ENCODE measurements at places on chromosomes 3 and 15. TPM values are rescaled to one million over a fixed set of nuclear protein-coding genes. Genes with fewer than 3 reads are reported as not detected.

Gene LYSMD2
- 25.1 TPM for total RNA-seq

Gene ESYT3
- 0.07 TPM for total RNA-seq

Gene CFAP91
- 0.64 TPM for total RNA-seq

Gene SCAANT1
- not detected for total RNA-seq

Gene IMPG2
- total RNA-seq, result 0.11 TPM

Gene CHRM5
- total RNA-seq, result not detected

Gene CILP
- total RNA-seq, result not detected

Gene THRB
- total RNA-seq, result not detected

Gene GCSAM
- total RNA-seq, result 4.1 TPM

Gene TMEM207
- total RNA-seq, result not detected

Gene ZNF620
- 7.6 TPM for total RNA-seq

Gene CORO2B
- total RNA-seq, result not detected

DNA sequence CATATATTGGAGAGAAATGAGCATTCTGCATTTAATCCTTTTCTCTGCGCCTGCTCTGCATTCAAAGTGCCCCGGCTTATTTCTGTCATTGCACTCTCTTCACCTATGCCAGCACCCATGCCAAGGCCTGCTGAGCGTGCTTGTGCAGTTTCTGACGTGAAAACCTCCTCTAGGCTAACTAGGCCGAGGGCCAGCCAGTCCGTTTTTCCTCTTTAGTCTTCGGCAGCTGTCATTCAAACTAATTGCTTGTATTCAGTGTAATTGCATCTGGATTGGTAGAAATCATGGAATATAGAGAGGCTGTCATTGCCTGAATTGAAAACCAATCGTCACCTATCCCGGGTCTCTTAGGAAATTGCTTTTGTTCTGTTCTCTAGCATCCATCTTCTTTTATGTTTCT lies 94.0 kb downstream of the ARPP21 start:
- DNase-seq, result no peak

DNA sequence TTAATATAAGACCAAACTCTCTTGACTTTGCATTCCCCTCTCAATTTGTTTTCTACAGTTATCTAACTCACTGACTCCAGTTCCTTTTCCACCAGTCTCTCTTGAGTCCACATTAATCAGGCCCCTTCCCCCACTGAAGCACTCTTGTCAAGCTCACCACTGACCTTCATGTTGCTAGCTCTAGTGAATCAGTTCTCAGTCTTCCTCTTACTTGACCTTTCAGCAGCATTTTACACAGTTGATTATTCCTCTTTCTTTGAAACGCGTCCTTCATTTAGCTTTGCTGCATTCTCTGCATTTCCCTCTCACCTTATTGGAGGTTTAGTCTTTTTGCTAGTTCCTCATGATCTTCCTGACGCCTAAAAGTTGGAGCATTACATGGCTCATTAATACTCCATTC lies 8.3 kb downstream of the PPP2R3A start:
- DNase-seq, result no peak

DNA sequence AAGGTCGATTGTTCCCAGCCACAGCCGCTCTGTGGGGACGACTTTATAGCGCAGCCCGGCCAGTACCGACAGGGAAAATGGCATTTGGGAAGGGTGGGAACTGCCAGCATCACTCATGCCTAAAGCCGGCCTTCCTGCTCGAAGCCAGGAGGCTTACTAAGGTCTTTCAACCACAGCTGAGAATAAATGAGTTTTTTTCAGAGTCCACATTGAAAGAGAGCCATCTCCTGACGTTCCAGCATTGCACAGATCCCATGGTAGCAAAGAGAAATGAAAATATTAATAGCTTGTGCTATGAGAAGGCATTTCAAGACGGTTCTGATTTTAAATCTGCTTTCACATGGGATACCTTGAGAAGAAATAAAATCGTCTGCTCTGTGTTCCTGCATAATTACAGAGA lies 230.2 kb upstream of the IGF1R start:
- no peak for DNase-seq

- DNase-seq, result no peak
Observed at GRCh38 chr3:23808525-23808924, 2.8 kb downstream of the UBE2E1 start.

- DNase-seq, result no peak
Observed at GRCh38 chr15:26146202-26146601, 283.1 kb upstream of the ATP10A start.

DNA sequence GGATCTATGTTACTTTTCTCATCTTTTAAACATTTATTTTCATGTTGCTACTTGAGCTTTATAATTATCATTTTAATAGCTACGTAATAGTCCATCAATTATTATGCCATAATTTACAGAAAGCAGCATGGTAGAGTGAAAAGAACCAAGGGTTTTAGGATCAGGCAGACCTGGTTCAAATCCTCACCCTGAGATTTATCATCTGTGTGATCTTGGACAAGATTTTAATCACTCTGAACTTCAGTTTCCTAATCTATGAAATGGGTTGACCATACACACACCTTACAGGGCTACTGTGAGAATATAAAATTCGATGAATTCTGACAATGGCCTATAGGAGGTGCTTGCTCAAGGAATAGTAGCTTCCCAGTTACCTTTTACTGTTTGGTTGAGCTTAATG lies 27.1 kb downstream of the BOC start:
- no peak for DNase-seq

GRCh38 chr3:40911928-40912327 lies 287.4 kb upstream of the CTNNB1 start:
- DNase-seq, result no peak

GRCh38 chr3:192772240-192772894 lies 45.0 kb upstream of the FGF12 start:
- no peak for DNase-seq

- DNase-seq, result no peak
Observed at GRCh38 chr15:98745650-98746374, 97.5 kb downstream of the IGF1R start.

DNA sequence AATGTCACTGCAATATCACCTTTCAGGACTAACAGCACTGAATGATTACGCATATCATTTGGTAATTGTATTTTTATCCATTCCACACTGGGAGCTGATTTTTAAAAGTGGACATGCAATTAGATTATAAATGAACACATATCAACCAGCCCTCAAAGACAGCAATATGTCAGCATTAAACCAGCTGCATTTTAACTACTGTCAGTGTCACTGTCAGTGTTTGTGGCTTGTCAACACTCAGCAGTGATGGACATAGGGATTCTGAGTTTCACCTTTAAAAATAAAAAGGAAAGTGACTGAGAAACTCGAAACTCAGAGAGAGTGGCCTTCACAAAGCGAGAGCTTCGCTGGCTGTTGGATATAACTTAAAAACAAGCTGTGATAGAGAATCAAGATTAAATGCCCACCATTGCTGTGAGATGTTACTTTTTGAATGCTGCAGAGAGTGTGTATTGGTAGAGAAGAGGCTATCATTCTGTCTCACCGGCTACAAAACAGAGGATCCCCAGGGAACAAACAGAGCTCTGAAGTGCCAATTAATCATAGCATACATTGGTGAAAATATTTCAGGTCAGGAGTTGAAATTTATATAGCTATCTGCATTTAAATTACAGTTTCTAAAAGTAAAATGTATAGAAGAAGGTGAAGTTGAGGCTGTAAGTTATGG lies 635.8 kb downstream of the SQOR start:
- no peak for DNase-seq

GRCh38 chr3:22372292-22373062 lies 621.5 kb upstream of the ZNF385D start:
- no peak for DNase-seq

DNA sequence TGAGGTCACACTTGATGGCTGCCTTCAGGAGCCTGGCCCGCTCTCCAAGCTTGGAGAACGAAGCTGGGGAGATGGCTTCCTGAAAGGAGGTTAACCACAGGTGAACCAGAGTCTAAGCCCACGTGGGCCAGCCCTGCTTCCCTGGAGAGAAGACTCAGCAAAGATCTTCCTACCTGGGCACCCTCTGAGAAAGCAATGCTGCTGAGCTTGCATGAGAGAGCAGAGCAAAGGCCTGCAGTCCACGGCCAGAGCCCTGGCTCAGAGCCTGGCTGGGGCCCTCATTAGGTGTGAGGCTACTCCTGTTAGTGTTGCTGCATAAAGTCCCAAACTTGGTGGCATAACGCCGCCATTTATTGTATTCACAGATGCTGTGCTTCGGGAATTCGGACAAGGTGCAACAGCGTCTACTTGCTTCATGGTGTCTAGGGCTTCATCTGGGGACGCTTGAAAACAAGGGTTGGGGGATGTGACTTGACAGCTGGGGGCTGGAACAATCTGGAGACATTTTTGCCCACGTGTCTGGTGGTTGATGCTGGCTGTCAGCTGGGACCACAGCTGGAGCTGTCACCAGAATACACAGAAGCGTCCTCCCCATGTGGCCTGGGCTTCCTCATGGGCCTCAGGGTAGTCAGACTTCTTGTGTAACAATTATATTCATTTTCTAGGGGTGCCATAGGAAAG lies 87.9 kb upstream of the MEF2A start:
- no peak for DNase-seq

DNA sequence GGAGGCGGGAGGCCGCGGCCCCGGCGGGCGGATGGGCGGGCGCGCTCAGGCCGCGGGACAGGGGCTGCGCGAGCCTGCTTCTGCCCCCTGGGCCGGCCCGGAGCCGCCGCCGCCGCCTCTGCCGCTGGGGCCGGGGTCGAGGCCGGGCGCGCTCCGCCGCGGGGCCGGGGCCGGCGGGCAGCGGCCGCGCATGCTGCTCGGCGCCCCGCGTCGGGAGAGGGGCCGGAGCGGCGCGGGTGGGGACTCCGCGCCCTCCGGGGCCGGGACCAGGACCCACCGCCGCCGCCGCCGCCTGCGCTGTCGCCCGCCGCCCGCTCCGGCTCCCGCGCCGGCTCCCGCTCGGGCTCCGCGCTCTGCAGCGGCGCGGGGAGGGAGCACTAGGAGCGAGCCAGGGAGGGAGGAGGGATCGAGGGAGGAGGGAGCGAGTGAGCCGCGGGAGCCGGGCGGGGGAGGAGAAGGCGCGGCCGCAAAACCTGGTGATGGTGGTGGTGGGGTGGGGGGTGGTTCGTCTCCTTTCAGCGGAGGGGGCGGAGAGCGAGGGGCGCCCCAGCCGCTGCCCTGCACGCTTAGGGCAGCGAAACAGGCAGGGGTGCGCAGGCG lies at the start of gene LINGO1:
LINGO1 (minus strand) TSS at position 379 of the 600 bp plus-strand sequence. CDS start 597 bp downstream, outside the sequence.
- DNase-seq, result no peak

- DNase-seq, result no peak
Observed at GRCh38 chr3:119669906-119670570, 7.2 kb downstream of the COX17 start.

DNA sequence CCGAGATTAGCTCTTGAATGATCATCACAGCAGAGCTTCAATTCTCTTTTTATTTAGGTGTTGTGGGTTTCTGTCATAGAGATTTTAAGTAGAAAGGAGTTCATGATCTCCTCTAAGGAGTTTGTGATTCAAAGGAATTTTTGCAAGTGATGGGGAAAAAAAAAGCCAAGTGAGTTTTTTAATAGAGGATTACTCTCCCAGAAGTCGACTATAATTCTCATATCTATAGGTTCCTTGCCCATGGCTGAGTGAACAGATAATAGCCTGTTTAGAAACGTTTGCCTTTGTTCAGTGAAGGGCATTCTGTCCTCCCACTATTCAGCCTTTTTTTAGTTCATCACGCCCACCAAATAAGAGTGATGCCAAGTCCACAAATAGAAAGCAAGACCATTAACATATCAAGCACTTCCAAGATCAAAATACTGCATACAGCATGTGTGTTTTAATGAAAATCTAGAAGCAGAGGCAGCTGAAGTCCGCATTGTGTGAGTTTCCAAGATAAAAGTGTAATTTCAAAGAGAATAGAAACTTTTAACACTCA lies 398.4 kb upstream of the CNTN3 start:
- DNase-seq, result no peak

- no peak for DNase-seq
Observed at GRCh38 chr3:34073111-34073510, 274.7 kb downstream of the PDCD6IP start.

GRCh38 chr3:98560911-98561310 lies 29.1 kb downstream of the GPR15 start:
- DNase-seq, result no peak

DNA sequence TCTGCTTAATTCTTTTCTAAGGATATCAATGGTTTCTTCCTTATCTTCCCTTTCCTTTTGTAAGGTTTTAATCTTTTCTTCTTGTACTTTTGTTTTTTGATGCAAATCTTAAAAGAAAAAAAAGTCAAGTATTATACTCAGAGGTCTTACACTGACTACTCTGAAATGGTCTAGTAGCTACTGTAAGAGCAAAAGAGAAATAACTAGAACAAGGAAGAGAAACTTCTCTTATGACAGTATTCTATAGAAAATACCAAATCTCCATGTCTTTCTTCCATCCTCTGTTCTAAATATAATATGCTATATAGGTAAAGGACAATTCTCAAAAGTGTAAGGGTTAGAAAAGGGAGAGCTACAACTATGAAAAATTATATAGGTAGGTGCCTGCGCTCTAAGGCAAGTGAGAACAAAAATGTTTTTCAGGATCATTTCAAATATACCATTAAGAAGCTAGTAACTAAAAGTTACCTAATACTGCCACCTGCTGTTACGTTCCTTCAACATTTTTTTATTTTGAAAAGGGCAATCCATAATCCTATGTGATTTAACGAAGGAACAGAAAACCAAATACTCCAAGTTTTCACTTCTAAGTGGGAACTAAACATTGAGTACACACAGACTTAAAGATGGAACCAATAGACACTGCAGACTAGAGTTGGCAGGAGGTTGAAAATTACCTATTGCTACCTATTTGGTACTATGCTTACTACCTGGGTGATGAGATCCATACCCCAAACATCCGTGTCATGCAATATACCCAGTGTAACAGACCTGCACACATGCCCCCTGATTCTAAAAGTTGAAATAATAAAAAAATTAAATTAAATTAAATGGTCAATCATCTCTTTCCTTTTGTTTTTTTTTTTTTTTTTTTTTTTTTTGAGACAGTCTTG lies 36.7 kb downstream of the CIP2A start:
- DNase-seq, result no peak

GRCh38 chr3:11807686-11808085 lies 39.0 kb downstream of the TAMM41 start:
- no peak for DNase-seq

Measured in CD8-positive, alpha-beta memory T cell (primary cell).